ENCODE measurements at places on chromosomes 13 and 19. TPM values are rescaled to one million over a fixed set of nuclear protein-coding genes. Genes with fewer than 3 reads are reported as not detected.

The CLDN10 gene
- total RNA-seq: not detected

The TNNT1 gene
- total RNA-seq: 1.3 TPM

The GRIK5 gene
- total RNA-seq: 1.0 TPM

The KLK12 gene
- total RNA-seq: 0.54 TPM

The ZNF440 gene
- 18.0 TPM for total RNA-seq

The ZBTB32 gene
- total RNA-seq: 0.20 TPM

The ALOX5AP gene
- 36.7 TPM for total RNA-seq

The GPR12 gene
- total RNA-seq: not detected

The ZNF568 gene
- 6.9 TPM for total RNA-seq

The ZNF439 gene
- total RNA-seq: 9.0 TPM

The CLIP3 gene
- total RNA-seq: 6.4 TPM

The GRIN2D gene
- total RNA-seq: 0.22 TPM

The PSPN gene
- 1.1 TPM for total RNA-seq

The CYP4F12 gene
- total RNA-seq: 0.30 TPM

The MCEMP1 gene
- total RNA-seq: 160 TPM

The KRTDAP gene
- total RNA-seq: not detected

The DACH1 gene
- 5.8 TPM for total RNA-seq

The EVI5L gene
- 12.0 TPM for total RNA-seq

The ADAMTS10 gene
- 57.3 TPM for total RNA-seq

The GAPDHS gene
- total RNA-seq: not detected

The HPN gene
- total RNA-seq: 50.6 TPM

The SEMA6B gene
- total RNA-seq: 7.9 TPM
